ENCODE measurements at places on chromosomes 16 and 17.

DNA sequence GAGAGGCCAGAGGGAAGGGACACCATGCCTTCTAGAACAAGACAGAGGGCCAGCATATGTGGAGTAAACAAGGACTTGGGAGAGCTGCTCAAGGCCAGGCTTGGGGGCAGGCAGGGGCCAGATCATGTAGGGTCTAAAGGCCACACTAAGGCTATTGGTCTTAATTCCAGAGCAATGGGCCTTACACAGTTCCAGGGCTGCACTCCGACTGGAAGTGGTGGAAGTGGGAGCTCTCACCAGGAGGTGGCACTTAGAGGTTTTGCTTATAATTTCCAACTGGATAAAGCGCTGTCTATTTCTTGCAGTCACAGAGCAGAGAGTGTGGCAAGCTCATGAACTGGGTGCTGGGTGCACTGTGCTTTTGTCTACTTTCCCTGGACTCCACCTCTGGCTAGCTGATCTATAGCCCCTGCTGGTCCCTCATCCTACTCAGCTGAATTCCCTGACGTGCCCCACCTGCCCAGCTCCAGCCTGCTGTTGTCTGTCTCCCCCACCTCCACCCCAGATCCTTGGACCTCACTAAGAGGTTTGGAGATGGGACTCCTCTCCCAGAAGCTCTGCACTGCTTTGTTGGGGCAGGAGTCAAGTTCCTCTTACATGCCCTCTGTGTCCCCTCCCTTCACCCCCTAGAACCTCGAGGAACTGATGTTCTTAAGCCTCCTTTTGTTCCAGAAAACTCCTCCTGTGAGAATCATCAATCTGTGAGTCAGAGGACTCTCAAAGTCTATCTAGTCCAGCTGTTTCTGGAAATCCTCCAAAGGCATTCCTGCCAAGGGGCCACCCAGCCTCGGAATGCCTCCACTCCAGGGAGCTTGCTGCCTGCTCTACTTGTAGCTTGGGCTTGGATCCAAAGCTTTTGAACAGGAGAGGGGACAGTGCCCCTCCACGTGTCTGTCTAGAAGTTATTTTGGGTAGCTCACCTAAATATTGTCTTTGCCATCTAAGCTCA is 48.1 kb upstream of the KSR1 start:
- DNase-seq, result peak; percentile 52

- DNase-seq, result no peak
Observed at GRCh38 chr17:10754109-10754508, 24.3 kb upstream of the TMEM220 start.

DNA sequence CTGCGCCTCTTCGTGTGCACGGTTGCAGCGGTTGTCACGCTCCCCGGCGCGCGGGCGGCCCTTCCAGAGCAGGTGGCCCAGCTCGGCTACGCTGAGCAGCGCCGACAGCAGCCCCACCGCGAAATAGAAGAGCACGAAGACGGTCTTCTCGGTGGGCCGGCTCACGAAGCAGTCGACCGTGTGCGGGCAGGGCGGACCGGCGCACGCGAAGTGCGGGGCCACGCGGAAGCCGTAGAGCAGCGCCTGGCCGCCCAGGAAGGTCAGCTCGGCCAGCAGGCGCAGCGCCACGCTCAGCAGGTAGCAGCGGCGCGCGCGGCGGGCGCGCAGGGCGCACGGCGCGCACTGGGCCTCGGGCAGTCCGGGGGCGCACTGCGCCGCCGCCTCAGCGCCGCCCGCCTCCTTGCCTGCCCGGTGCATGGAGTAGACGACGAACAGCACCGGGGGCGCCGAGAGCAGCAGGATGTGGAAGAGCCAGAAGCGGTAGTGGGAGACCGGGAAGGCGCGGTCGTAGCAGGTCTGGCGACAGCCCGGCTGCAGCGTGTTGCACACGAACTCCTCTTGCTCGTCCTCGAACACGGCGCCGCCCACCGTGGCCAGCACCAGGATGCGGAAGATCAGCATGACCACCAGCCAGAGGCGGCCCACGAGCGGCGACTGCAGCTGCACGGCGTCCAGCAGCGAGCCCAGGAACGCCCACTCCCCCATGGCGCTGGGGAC is 1.3 kb downstream of the GJD3 start:
- no peak for DNase-seq

GRCh38 chr16:72604375-72604774 is 432.4 kb upstream of the PMFBP1 start:
- DNase-seq, result no peak

- no peak for DNase-seq
Observed at GRCh38 chr17:44400226-44400847, 10.9 kb upstream of the ITGA2B start.

DNA sequence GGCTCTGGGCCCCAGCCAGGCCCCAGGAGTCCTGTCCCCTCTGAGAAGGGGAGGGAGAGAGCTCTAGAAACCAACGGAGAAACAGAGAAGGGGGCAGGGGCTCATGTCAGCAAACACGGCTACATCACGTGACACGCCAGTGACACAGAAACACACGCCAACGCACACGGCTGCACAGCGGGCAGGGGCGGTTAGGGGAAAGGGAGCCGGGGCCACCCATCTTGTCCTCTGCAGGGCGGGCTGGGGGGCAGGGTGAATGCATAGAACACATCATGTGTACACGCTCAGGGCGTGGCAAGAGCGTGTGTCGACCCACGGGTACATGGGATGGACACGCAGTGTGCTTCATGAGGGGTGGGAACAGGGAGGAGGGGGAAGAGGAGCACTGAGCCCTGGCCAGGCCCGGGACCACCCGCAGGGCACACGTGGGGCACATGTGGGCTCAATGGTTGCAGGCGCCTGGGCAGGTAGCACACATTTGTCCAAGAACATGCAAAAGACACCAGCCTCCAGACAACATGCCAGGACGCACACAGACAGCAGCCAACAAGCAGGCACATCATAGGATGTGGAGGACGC is 4.6 kb downstream of the HSD3B7 start:
- no peak for DNase-seq

GRCh38 chr16:1289477-1289866 is 20.0 kb upstream of the UBE2I start:
- no peak for DNase-seq

GRCh38 chr16:85803570-85803969 is 4.1 kb downstream of the COX4I1 start:
- no peak for DNase-seq

DNA sequence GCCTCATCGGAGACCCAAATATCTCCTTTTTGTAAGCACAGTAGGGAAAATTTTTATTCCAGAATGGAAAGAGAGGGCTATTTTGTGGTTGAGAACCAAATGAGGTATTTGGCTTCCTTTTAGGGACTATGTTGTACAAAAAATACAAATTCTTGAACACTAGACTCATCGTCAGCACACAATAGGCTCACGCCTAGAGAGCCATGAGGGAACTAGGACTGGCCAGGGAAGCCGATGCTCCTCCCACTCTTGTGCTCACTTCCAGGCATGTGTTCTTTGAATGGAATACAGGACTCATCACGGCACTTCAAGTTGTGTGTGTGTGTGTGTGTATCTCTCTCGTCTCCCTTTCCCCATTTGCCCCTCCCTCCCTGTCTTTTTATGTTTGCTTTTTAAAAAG is 17.8 kb upstream of the BLMH start:
- DNase-seq, result no peak

DNA sequence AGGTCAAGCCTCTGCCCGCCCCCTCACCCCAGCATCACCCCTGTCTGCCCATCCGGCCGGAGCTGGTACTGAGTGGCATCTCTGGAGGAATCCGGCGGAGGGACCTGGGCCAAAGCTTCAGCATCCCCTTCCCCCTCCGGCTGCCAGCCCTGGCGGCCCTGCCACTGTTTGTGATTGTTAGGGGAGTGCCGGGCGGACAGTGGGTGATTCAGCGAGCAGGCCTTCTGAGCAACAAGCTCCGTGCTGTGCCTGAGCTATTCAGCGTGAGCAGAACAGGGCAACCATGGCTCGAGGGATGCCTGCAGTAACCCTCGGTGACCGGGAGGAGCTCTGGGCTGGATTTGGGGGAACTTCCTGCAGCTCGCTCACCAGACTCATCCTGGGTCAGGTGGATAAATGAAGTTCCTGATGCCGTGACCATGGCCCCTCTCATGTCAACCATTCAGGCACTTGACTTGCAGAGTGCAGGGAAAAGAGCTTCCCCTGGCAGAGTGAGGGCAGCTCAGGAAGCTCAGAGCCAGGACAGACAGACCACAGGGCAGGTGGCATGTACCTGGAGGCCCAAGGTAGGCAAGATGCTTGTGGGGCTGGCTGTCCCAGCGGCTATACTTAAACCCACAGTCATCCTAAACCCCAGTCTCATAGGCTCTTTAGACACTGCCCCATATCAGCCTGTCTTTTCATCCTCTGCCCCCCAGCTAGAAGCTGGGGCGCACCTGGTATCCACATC is 24.3 kb upstream of the MLKL start:
- no peak for DNase-seq

DNA sequence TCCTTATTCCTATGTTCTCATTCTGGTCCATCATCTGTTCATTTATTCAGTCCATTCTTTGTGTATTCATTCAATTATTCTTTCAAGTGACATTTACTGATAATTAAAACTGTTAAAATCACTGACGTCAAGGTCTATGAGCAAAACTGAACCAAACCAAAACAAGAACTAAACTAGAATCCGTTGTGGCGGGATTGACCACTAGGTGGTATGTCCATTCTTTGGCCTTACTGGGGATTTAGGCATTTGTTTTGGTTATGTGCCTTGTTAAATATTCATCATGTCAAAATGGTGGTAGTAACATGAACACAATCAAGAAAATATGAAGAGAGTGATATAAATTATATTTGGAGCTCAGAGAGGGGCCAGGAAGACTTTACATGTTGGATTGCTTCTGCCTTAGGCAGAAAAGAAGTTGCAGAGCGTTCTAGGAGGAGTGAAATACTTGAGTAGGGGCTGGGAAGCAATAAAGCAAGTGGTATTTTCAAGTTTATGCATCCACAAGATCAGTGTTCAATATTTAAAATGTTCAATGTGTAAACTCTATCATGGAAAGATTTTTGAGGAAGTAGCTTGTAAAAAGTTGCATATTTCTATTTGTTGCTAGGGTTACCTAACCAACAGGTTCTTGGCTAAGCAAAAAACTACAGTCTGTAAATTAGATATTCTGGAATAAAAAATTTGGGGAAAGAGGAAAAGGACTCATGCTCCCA is 129.0 kb downstream of the CDH13 start:
- no peak for DNase-seq

- DNase-seq, result no peak
Observed at GRCh38 chr17:15941781-15942180, 3.1 kb upstream of the ADORA2B start.

GRCh38 chr17:79981661-79982101 is 54.0 kb downstream of the TBC1D16 start:
- no peak for DNase-seq

DNA sequence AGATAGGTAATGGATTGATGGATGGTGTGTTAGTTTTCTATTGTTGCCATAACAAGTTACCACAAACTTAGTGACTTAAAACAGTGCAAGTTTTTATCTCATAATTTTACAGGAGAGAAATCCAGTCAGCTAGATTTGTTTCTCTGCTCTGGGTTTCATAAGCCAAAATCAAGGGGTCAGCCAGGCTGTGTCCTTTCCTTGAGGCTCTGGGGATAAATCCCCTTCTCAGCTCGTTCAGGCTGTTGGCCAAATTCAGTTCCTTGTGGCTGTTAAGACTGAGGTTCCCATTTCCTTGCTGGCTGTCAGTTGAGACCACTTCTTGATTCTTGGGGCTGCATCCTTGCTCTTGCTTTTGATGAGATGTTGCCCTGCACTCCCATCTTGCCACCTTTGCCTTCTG is 204.9 kb upstream of the CDH13 start:
- no peak for DNase-seq

DNA sequence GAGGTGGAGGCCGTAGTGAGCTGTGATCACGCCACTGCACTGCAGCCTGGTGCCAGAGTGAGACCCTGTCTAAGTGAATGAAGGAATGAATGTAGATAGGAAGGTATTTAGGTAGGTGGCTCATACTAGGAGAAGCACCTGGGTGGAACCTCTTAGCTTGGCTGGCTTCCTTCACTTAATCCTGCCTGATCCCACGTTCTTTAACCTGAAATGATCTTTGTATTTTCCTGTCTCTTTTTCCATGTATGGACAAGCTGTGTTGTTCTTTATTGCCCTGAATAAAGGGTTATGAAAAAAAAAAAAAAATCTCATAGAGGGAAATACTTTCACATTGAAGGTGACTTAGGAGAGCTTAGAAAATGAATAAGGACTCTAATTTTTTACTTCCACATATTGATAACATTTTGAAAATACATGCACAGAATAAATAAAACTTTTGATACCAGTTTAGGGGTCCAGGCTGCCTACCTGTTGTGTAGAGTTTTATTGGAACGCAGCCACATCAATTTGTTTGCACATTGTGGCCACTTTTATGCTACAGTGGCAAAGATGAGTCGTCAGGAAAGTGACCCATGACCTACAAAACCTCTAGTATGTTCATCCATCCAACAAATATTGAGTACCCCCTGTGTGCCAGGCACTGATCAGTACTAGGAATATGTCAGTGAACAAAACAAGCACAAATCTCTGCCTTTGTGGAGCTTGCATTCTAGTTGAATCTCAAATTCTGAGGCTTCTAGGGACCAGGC is 44.6 kb downstream of the VPS35L start:
- DNase-seq, result no peak

GRCh38 chr17:1089915-1090314 is 89.9 kb downstream of the ABR start:
- DNase-seq, result no peak

DNA sequence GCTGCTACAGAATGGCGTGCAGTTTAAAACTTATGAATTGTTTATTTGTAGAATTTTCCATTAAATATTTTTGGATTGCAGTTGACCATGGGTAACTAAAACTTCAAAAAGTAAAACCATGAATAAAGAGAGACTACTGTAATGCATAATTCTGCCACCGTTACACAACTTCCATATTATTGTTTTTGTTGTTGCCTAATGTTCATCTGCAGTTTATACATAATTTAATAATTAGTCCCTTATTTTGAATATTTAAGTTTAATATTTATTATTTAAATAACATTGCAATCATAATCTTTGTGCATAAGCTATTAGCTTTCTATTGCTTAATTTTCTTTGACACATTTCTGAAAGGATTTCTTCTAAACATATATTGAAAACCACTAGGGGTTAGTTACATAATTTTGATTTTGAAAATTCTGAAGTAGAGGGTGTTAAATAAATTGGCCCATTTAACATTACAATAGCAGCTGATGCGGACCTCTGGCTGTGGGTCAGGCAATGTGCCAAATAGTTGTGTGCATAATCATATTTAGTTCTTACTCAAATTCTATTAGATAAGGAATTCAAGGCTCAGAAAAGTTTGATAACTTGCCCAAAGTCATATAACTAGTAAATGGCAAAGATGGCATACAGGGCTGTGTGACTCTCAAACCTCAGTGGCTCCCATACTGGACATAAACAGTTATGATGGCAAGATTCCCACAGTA is 31.1 kb downstream of the PPM1E start:
- peak; percentile 83 for DNase-seq

GRCh38 chr16:9308850-9309249 is 217.4 kb downstream of the HAPSTR1 start:
- no peak for DNase-seq

GRCh38 chr16:15976225-15976812 is 26.9 kb downstream of the ABCC1 start:
- DNase-seq, result no peak

All from HS-27A (cell line).